ENCODE measurements at places on chromosomes 3 and 15. TPM values are rescaled to one million over a fixed set of nuclear protein-coding genes. Genes with fewer than 3 reads are reported as not detected.

Gene RASGRF1
- total RNA-seq: 0.67 TPM

Gene OCA2
- total RNA-seq: 0.20 TPM

Gene ZIC4
- total RNA-seq: not detected

Gene ABHD6
- total RNA-seq: 5.9 TPM

Gene ARGFX
- total RNA-seq: not detected

Gene XCR1
- total RNA-seq: not detected

DNA sequence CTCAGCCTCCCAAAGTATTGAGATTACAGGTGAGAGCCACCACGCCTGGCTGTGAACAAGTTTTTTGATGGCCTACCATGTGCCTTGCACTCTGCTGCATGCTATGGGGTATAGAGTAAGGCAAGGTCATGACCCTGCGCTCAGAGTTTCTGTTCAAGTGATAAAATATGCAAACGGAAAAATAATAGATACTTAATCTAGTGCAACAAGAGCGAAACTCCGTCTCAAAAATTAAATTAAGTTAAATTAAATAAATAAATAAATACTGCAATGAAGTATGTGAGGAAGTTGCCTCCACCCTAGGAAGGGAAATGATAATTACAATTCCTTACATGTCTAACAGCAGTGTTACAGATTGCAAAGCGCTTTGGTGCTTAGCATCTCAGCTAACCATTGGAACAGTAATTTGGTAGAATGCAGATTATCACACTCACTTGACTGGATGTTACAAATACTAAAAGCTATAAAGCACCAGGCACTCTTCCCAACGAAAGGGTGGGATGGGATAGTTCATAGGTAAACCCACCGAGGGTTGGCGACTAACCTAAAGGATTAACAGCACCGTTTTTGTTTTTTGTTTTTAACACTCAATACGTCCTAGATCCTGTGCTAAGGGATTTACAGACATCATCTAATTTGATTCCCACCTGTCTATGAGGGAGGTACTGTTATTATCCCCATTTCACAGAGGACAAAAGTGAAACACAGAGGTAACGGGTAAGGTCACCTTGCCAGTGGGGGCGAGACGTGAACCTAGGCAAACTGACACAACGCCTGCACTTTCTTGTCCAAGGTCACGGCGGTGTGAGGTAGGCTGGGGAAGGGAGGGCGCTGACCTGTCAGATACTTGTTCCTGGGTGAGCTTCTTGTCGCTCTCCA is 793 bp upstream of the FANCD2 start:
- H3K27ac ChIP-seq: peak overlapping the region; percentile 95
- H3K4me3 ChIP-seq: peak overlapping the region; percentile 95
- no peak for DNase-seq
- peaks cover 4% of the 10 kb centered on the region for H3K4me1 ChIP-seq
- no peaks in the 10 kb centered on the region for H3K27me3 ChIP-seq
- H3K36me3 ChIP-seq: peaks cover 17% of the 10 kb centered on the region

GRCh38 chr15:60425461-60425860 is 27.7 kb upstream of the ANXA2 start:
- H3K27ac ChIP-seq: no peak overlapping the region
- no peaks in the 10 kb centered on the region for H3K27me3 ChIP-seq
- H3K4me3 ChIP-seq: no peak overlapping the region
- DNase-seq: no peak

DNA sequence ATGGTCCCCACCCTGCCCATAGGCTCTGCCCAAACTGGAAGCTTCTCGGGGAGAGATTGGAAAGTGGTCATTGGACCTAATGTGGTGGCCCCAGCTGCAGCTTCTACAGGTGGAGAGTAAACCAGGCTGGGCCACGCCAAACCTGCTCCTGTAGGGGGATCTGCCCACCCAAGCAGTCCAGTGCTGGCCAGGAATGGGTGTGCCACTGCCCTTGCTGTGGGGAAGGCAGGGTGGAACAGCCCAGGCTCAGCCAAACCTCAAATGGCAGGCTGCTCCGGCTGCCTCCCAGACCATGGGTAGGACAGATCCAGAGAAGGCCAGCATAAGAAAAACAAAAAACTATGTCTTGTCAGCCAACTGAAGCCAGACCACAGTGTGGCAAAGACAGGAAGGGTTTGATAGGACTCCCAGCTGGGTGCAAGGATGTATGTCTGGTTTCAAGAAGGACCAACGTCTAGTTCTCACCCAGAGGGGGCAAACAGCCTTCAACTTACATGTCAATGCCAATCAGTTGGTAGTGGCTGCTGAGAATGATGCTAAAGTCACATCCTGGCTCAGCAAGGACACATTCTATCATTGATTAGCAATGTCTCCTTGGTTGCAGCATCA is 267.3 kb downstream of the UACA start:
- H3K27me3 ChIP-seq: no peaks in the 10 kb centered on the region
- H3K4me1 ChIP-seq: no peaks in the 10 kb centered on the region
- no peak overlapping the region for H3K4me3 ChIP-seq

GRCh38 chr15:62444104-62445022 is 279.3 kb upstream of the C2CD4B start:
- no peak for DNase-seq
- no peaks in the 10 kb centered on the region for H3K36me3 ChIP-seq
- no peak overlapping the region for H3K4me3 ChIP-seq
- H3K27me3 ChIP-seq: no peaks in the 10 kb centered on the region

DNA sequence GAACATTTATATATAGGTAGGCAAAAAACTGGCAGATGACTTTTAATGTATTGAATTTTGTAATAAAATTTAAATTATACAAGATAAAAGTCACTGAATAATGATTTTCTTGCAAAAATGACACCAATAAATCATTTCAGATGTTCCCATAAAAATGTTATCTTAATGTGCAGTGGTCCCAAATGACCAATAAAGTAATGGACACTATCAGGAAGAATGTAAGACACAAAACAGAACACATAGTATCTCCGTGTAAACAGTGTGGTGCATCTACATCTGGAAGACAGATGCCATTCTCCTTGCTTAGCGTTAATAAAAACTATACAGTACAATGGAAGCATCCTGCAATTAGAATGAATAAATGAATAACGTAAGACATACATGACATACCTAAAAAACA is 41.5 kb downstream of the FGF7 start:
- no peaks in the 10 kb centered on the region for H3K36me3 ChIP-seq
- H3K27me3 ChIP-seq: no peaks in the 10 kb centered on the region
- no peak overlapping the region for H3K27ac ChIP-seq
- no peaks in the 10 kb centered on the region for H3K4me1 ChIP-seq

GRCh38 chr3:99637368-99638111 is 854 bp upstream of the COL8A1 start:
- H3K36me3 ChIP-seq: no peaks in the 10 kb centered on the region
- no peak overlapping the region for H3K27ac ChIP-seq
- H3K4me1 ChIP-seq: peaks cover 16% of the 10 kb centered on the region
- no peak for DNase-seq
- peak overlapping the region; percentile 75 for H3K4me3 ChIP-seq

DNA sequence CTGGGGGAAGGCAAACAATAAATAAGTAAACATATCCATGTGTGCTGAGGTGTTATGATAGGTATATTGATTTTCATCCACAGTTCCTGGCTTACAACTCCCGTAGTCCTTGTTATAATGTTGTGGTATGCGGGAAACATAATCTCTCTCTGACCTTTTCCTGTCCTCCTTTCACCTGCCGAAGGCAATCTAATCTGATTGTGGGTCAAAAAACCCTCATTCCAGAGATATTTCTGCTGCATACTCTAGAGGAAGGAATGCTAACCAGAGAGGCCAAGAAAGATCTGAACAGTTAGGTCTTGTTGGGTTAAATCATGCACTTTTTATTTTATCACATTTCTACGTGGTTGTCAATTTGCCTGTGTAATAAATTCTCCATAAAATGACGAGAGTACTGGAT is 383.6 kb upstream of the SEMA6D start:
- H3K27me3 ChIP-seq: no peaks in the 10 kb centered on the region
- no peaks in the 10 kb centered on the region for H3K36me3 ChIP-seq
- no peak overlapping the region for H3K27ac ChIP-seq
- H3K4me3 ChIP-seq: no peak overlapping the region
- no peaks in the 10 kb centered on the region for H3K4me1 ChIP-seq
- DNase-seq: no peak

- no peak for DNase-seq
- H3K27me3 ChIP-seq: no peaks in the 10 kb centered on the region
- no peak overlapping the region for H3K27ac ChIP-seq
- H3K4me3 ChIP-seq: no peak overlapping the region
- H3K36me3 ChIP-seq: peaks cover 13% of the 10 kb centered on the region
Measured at GRCh38 chr3:42588625-42589024, 2.0 kb upstream of the SS18L2 start.

DNA sequence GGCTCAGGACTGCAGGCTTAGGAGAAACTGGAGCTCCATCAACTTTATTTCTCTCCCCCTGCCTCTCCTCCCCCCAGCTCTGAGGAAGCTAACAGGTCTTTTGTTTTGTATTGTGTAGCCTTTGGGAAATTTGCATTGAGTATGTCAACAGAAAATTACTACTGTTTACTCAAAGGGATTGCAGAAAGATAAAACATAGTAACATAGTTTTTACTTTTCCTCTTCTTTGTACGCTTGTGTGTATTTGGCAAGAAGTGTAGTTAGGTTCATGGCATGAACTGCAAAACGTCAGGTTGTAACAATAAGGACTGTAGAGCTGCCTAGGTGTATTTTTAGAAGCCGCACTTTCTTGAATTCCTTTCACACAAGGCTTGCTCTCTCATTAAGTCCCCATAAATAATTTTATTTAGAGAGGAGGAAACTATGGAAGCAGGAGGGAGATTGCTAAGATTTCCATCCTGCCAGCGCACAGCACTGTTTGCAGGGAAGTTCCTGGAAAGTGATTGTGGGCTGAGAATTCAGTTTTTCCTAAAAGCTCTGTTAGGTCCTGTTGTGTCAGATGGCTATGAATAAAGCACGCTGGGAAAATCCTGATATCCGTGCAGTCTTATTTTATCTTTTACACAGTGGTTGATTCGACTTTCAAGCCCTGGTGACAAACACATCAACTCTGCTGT is 21.1 kb upstream of the SATB1 start:
- H3K4me3 ChIP-seq: peak overlapping the region; percentile 61
- peaks cover 3% of the 10 kb centered on the region for H3K4me1 ChIP-seq
- peaks cover 19% of the 10 kb centered on the region for H3K27me3 ChIP-seq
- H3K27ac ChIP-seq: no peak overlapping the region

GRCh38 chr3:141303481-141304223 is 64.7 kb upstream of the ZBTB38 start:
- H3K27me3 ChIP-seq: 0 out of 2 replicates have a peak, but pooled peaks cover 7% of the 10 kb centered on the region
- no peak overlapping the region for H3K4me3 ChIP-seq
- no peak overlapping the region for H3K27ac ChIP-seq
- H3K4me1 ChIP-seq: no peaks in the 10 kb centered on the region
- peak; percentile 68 for DNase-seq

DNA sequence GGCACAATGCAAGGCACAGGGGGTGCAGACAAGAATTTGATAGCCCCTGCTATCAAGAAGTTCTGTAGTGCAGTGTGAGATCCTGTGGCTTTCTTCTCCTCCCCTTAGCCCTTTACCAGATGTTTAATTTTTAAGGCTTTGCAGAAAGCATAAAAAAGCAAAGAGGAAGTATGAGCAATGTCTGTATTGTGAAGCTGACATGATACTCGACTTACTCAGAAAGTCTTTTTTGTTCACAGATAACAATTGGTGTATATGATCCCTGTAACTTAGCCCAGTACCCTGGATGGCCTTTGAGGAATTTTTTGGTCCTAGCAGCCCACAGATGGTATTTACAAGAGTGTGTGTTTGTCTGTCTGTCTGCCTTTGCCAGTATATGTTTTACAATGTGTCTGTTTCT is 58.9 kb downstream of the ATG7 start:
- DNase-seq: no peak
- no peak overlapping the region for H3K27ac ChIP-seq
- H3K4me3 ChIP-seq: no peak overlapping the region
- H3K4me1 ChIP-seq: no peaks in the 10 kb centered on the region
- H3K27me3 ChIP-seq: no peaks in the 10 kb centered on the region

DNA sequence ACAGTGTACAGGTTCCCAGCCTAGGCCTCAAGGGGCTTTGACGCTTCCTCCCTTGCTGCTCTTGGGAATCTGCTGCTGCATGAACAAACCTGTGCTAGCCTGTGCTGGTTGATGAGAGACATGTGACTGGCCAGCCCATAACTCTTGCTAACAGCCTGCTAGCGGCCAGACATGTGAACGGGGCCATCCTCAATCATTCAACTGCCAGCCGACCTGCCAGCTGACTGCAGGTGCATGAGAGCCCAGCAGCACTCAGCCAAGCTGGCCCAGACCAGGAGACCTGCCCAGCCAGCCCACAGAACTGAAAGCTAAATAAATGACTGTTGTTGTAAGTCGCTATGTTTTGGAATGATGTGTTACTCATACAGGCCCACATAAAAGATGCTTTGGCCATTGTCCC is 82.4 kb upstream of the DLG1 start:
- no peak for DNase-seq
- H3K4me1 ChIP-seq: no peaks in the 10 kb centered on the region

- no peak overlapping the region for H3K4me3 ChIP-seq
- peaks cover 9% of the 10 kb centered on the region for H3K27me3 ChIP-seq
- H3K36me3 ChIP-seq: peaks cover 3% of the 10 kb centered on the region
- H3K4me1 ChIP-seq: no peaks in the 10 kb centered on the region
- H3K27ac ChIP-seq: no peak overlapping the region
- no peak for DNase-seq
Measured at GRCh38 chr15:84638103-84638502, 16.0 kb downstream of the WDR73 start.

- peak overlapping the region; percentile 89 for H3K27ac ChIP-seq
- peaks cover 20% of the 10 kb centered on the region for H3K4me1 ChIP-seq
- peak; percentile 83 for DNase-seq
- H3K4me3 ChIP-seq: peak overlapping the region; percentile 45
Measured at GRCh38 chr3:157088601-157089454, 71.1 kb downstream of the CCNL1 start.

GRCh38 chr3:46576879-46577278 is 10.8 kb upstream of the LRRC2 start:
- no peaks in the 10 kb centered on the region for H3K27me3 ChIP-seq
- H3K27ac ChIP-seq: peak overlapping the region; percentile 75
- DNase-seq: peak; percentile 78
- H3K4me1 ChIP-seq: peaks cover 16% of the 10 kb centered on the region
- H3K4me3 ChIP-seq: peak overlapping the region; percentile 61
- H3K36me3 ChIP-seq: peaks cover 7% of the 10 kb centered on the region
